Uterine smooth muscle cell (primary cell): ENCODE measurements at places on chromosomes 5 and 9. TPM values are rescaled to one million over a fixed set of nuclear protein-coding genes. Genes with fewer than 3 reads are reported as not detected.

GPR150 gene
- total RNA-seq, result 0.12 and 0.33 TPM in 2 replicates

SMIM3 gene
- total RNA-seq, result 44.7 and 79.4 TPM in 2 replicates

PCDHGC4 gene
- total RNA-seq, result 2.2 and 2.4 TPM in 2 replicates

LHX6 gene
- under 0.01 TPM in 1 of 2 replicates, not detected in the other for total RNA-seq

CATSPER3 gene
- total RNA-seq, result 0.12 and 0.22 TPM in 2 replicates
